ENCODE measurements at places on chromosomes 11 and 22.

GRCh38 chr11:46521961-46522681 lies 71.7 kb downstream of the AMBRA1 start:
- DNase-seq: no peak

- peak; percentile 17 for DNase-seq
Measured at GRCh38 chr11:3906166-3906565, 50.7 kb downstream of the STIM1 start.

DNA sequence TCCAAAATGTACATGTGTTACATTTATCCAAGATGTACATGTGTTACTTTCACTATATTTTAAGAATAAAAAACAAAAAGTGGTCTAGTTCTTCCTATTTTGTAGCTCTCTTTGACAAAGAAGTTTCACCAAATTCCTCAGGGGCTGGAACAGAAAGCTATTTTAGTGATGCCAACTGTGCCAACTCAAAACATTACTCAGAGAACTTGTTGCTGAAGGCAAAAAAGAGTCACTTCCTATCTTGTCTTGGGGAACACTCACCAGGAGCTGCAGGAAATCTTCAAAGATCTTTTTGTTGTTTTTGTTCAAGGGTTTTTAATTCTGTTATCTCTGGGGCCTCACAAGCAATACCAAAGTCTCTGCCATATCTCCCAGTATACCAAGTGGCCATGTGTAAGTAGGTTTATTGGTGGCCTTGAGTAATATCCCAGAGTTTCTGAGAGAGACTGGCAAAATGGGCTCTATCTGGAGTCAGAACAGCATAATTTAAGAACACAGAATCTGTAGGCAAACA lies 13.6 kb upstream of the EED start:
- DNase-seq: no peak

DNA sequence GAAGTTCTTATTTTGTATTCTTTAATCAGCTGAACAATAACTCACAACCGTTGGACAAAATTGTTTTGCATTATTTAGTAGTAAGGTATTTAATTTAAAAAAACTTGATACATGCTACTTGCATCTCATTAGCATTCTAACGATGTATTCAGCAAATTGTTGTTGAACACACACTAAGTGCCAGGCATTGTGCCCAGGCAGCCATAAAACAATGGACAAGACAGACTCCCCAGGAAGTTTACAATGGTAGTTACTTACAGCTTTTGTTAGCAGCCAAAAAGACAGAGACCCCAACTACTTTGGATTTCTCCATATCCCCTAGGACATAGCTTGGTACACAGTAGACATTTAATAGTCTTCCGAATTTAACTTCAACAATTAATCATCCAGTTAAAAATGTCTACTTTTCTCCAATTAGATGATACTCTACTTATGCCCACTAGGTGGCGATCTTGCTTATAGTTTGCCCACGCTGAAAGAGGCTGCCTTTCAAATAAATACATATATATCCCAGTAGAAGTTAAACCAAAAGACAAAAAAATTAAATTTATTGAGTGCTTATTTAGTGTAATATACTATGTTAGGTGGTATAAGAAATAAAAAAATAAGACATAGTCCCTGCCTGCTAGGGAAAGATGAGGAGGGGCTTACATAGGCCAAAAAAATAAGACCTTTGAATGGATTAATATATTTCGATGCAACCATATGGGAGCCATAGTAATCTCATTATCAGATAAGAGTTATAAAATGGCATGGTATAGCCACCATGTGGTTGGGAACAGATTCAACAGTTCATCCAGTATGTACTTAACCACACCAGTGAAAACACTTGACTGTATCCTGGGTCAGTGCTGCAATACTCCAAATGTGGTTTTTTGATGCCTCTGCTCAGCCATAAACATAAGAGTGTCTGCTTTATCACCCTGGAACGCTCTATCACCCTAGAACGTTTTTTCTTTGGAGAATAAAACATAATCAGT lies 2.0 kb upstream of the FJX1 start:
- DNase-seq: peak; percentile 33

GRCh38 chr11:121328176-121328966 lies 35.8 kb downstream of the SC5D start:
- DNase-seq: peak; percentile 61

- DNase-seq: peak; percentile 15
Measured at GRCh38 chr22:17891481-17892167, 117.4 kb upstream of the BID start.

- no peak for DNase-seq
Measured at GRCh38 chr22:48778308-48779195, 1049.1 kb downstream of the BRD1 start.

DNA sequence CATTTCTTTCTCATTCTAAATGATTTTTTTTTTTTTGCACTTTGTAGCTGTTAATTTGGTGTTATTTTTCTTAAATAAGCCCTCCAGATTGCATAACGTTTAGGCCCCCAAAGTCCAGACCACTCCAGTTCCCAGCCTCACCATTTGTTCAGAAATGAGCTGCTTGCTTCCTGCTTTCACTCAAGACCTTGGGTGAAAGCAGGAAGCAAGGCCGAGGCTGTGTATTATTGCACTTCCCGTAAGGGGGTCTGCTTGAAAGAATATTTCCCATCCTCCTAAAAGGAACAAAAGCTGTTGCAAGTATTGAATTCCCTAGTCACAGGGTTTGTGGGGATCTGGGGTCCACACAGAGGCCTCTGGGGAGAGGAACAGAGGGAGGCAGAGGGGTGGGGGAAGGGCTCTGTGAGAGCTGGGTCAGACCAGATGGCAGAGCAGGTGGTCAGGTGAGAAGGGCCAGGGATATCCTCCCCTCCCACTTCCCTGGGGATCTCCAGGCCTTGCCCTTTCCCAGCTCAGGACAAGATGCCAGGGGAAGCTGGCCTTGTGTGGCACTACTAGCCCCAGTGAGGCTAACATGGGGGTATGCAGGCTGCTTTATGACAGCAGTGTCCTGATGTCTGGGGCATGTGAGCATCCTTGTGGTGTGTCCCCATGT lies 51.6 kb upstream of the MYEOV start:
- no peak for DNase-seq
